ENCODE measurements at places on chromosomes 7 and 10.

- no peak for DNase-seq
Measured at GRCh38 chr10:132187430-132188138, 836 bp downstream of the DPYSL4 start.

DNA sequence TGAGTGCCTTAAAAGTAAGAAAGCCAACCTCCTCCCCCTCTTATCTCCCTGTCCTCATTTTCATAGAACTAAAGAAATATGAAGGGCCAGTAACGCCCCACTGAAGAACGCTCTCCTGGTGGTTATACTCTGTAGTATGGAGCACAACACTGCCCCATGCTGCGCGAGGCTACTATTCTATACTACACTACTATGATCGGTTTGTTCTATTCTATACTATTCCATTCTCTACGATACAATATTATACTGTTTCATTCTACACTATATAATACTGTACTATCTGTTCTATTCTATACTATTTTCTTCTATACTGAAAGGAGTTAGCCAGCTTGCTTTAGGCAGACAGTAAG is 34.8 kb downstream of the DIP2C start:
- DNase-seq, result no peak

DNA sequence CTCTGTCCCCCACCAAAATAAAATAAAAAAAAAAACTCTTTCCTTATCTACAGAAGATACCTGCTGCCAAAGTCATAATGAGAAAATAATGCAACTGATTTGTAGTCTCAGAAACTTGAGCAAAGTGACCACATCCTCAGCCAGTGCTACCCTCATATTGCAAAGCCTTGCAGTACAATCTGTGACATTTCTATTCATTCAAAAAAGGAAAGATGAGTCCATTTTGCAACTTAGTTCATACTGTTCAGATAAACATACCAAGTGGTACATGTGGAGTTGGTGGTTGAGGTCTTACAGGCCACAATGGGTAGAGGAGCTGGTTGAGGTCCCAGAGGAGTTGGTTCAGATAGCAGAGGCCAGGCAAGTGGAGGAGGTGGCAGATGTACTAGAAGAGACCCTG is 6.5 kb upstream of the EIF5AL1 start:
- DNase-seq, result no peak

GRCh38 chr10:62755662-62756653 is 48.6 kb upstream of the ADO start:
- DNase-seq, result no peak

All from activated naive CD4-positive, alpha-beta T cell treated with anti-CD3 and anti-CD28 coated beads, Interleukin-2, amount 50 U/mL, for 16 hours (primary cell).